ENCODE measurements at places on chromosomes 13 and 19.

DNA sequence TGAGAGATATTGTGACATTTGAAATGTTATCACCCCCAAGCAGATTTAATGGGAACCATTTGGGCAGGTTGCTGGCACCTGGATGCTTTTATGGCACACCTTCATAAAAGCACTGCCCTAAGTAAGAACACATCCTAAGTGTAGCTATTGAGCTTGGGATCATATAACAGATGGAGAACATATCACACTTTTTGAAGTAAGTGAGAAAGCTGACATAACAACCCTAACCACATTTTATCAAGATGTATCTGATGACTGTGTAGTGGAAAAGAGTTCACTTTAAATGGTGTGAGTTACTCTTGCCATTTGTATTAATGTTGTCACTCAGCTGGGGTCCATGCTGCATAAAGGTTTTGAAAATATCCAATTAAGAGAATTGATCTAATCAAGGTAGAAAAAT, 287.9 kb downstream of the DCLK1 start:
- DNase-seq, result no peak

GRCh38 chr19:43751466-43752220, 3.1 kb downstream of the SMG9 start:
- no peak for DNase-seq

GRCh38 chr19:55284405-55285058, 735 bp downstream of the BRSK1 start:
- no peak for DNase-seq

DNA sequence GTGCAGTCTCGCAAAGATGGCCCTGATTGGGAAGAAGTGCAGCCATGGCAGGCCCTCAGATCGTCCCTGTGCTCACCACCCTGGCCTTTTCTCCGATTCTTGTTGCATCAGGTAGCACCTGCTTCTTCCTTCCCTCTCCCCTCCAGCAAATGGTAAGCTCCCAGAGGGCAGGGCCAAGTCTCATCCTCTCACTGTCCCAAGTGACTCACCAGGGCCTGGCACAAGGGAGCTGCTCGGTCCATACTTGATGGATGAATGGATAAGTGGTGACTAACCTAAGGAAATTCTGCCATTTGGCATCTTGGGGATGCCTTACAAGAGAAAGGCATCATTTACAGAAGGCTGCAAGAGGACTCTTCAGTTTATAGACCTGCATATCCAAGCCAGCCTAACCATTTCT, 84.9 kb downstream of the ZIC5 start:
- DNase-seq, result no peak

DNA sequence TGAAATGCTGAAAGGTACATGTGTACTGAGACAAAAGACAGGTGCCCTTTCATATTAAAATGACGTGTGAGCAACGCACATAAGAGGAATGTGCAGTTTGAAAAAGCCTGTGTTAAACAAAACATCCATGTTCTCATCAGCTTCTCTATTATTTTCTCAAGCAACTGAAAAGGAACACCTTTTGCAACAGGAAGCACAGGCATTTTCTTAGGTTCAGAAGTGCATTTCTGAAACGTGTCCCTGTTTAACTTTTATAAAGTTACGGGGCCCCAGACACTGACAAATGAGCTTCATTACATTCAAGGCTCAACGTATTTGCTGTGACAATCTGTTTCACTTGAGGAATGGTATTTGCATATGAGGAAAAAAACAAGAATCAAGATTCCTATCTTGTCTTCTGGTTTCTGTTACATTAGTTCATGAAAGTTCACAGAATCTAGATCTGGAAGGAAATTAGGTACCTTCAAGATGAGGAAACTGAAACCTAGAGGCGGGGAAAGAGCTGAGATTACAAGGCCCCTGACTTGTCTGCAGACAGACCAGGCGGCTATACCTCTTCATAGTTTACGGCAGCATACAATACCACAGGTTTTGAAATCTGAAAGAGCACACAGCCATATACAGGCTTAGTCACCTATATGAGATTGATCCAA, 431.7 kb downstream of the KLF12 start:
- peak; percentile 19 for DNase-seq

- DNase-seq, result no peak
These were observed 242.4 kb downstream of the KCNRG start for GRCh38 chr13:50257646-50258045.

DNA sequence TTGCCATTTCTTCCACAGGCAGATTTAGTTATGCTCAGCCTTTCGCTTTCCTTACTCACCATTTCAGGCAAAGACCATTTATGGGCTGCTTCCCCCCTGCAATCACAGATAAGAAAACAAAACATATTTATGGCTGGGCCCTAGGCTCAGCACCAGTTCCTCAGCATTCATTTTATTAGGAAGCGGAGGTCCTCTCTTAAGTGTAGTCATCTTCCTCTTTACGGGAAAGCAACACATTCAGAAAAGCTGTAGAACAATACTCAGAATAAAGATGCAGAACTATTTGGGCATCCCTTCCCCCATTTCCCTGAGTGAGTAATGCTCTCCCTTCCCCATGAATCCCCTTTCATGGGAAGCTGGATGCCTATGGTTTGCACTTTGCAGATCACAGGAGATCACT, 27.9 kb downstream of the FLT1 start:
- DNase-seq, result no peak

DNA sequence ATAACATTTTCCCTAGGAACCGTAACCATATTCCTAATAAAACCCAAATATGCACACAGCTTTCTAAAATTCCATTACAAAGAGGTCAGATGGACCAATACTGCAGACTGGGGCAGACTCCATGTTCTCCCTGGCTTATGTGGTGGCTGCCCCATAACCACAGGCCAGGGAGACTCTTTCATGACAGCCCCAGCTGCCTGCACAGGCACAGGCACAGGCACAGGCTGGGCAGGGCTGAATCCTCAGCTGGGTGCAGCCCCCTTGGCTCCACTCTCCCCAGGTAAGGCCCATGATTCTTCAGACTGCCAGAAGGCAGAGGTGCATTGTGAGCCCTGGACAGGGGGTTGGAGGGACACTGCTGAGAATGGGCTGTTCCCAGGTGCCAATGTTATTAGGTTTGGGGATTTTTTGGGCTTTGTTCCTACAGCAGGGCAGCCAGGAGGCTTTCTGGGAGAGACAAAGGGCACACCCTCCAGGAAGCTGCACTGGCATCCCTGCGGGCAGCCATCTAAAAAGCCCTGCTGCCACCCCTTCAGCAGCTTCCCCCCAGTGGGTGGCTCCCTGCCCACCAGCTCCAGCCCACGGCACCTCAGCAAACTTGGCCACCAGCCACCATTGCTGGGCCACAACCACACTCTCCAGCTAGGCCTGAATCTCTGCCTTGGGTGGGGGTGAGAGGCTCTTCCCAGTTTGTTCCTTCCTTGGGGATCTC, 20.0 kb downstream of the DOCK9 start:
- no peak for DNase-seq

- DNase-seq, result no peak
These were observed 59.3 kb downstream of the PEPD start for GRCh38 chr19:33462112-33462791.

DNA sequence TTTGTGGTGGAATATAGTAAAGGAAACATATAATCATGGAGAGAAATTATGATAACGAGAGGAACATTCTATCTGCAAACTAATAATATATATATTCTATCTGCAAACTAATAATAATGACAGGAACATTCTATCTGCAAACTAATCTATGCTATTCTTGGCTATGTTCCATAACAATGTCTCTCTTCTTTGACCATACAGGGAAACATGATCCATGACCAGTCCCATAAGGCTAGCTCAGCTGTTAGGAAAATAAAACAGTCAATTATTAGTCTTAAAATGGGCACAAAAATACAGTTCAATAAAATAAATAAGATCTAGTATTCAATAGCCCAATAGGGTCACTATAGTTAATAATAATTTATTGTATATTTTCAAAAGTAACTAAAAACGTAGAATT, 707.8 kb upstream of the PCDH20 start:
- no peak for DNase-seq

DNA sequence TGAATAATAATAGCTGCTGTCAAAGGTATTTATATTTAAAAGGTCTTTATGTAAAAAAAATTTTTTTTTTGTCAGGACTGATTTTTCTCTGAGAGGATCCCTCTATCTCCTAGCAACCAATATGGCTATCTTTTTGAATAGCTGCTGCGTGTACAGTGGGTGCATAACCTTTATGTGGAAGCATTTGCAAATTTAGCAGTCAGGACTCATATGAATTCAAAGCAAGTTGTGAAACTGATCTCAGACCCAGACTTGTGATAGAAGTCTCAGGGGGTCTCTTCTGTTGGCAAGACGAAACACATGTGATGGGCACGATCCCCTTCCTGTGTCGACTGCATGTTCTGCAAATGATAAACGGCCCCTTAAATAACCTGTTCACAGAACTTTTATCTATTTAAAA, 114.1 kb upstream of the ARGLU1 start:
- DNase-seq, result no peak

DNA sequence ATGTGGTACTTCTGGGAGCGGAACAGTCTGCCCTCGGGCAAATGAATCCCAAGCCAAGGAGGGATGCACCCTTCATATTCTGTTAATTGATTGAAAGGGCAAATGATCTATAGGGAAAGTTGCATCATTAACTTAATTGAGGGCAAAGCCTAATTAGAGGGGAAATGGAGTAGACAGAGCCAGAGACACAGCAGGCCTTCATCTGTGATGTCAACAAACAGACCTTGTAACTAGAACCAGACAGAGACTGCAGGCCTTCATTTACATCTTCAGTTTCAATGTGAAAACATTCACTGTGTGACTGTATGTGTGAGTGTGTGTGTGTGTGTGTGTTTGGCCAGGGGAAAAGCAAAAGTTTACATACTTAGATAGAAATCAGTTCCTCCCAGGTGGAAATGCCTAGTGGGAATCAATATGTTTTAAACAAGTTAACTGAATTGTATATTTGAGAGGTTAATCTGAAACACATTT, 126.4 kb downstream of the SPRY2 start:
- no peak for DNase-seq

- no peak for DNase-seq
These were observed 49.9 kb downstream of the TBC1D4 start for GRCh38 chr13:75432045-75432444.

- DNase-seq, result no peak
These were observed 1541.0 kb downstream of the SLITRK5 start for GRCh38 chr13:89212186-89212585.

DNA sequence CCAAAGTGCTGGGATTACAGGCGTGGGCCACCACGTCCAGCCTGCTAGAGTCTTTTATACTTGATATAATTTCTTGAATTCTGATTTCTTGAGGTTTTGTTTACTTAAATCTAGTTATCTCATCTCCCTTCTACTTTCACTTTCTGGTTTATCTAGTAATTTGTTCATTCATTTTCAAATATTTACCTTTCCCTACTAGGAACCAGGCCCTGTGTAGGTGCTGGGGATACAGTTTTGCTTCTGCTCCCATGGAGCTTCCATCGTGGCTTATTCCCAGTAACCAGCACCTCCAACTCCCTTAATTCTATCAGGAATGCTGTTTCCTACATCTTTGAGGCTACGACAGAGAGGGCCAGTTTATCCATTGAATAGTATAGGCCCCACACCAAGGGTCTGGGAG, 24.1 kb upstream of the TRIM13 start:
- no peak for DNase-seq

GRCh38 chr13:29105779-29106178, 285.6 kb downstream of the MTUS2 start:
- DNase-seq, result no peak

DNA sequence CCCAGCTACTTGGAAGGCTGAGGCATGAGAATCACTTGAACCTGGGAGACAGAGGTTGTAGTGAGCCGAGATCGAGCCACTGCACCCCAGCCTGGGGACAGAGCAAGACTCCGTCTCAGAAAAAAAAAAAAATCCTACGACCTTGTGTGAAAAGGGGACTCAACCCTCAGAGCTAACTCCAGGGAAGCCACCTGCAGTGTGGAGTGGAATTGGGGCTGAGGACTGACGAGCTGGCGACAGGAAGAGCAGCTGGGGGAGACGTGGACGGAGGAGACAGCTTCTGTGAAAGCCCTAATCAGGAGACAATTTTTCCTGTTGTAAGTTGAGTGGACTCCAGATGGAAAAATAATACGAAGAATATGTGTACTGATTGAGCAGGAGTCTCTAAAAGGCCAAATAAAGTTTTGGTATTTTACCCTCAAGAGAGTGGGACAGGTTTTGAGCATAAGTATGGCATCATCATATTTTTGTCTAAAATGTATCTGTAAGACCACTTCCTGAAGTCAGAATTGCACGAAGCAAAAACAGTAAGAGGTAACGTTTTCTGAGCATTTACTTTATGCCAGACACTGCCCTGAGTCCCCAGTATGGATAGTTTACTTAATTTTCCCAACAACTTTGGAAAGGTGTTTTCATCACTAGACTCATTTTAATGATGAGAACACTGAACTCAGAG, 12.0 kb upstream of the LAIR1 start:
- no peak for DNase-seq

- no peak for DNase-seq
These were observed 20.8 kb upstream of the PTPRS start for GRCh38 chr19:5361407-5361806.
